ENCODE measurements at places on chromosomes 1 and 21.

DNA sequence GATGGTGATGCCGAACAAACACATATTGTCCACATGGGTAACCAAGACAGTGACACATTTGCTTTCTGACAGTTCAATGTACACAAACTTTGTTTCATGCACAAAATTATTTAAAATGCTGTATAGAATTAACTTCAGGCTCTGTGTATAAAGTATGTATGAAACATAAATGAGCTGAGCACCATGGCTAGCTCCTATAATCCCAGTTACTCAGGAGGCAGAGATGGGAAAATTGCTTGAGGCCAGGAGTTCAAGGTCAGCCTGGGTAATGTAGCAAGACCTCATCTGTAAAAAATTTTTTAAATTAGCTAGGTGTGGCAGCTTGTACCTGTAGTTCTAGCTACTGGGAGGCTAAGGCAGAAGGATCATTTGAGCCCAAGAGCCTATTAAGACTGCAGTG is 19.2 kb upstream of the RC3H1 start:
- no peak for DNase-seq

DNA sequence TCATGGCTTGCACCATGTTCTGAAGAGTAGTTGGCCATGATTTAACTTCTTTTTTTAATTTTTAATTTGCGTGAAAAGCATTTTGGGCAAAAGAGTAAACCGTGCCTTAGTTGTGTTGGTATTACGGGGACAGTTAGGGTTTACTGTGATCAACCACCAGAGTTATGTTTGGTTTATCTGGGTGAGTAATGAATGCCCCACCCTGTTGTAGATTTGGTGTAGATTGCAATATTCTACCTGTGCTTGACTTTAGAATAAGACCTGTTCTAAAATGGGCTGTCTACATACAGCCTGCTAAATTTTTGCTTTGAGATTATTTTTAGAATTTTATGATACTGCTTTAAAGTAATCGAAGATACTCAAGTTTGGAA is 1.4 kb downstream of the USP25 start:
- DNase-seq = no peak

- DNase-seq = no peak
Observed at GRCh38 chr1:19646377-19647319, 2.5 kb downstream of the NBL1 start.

DNA sequence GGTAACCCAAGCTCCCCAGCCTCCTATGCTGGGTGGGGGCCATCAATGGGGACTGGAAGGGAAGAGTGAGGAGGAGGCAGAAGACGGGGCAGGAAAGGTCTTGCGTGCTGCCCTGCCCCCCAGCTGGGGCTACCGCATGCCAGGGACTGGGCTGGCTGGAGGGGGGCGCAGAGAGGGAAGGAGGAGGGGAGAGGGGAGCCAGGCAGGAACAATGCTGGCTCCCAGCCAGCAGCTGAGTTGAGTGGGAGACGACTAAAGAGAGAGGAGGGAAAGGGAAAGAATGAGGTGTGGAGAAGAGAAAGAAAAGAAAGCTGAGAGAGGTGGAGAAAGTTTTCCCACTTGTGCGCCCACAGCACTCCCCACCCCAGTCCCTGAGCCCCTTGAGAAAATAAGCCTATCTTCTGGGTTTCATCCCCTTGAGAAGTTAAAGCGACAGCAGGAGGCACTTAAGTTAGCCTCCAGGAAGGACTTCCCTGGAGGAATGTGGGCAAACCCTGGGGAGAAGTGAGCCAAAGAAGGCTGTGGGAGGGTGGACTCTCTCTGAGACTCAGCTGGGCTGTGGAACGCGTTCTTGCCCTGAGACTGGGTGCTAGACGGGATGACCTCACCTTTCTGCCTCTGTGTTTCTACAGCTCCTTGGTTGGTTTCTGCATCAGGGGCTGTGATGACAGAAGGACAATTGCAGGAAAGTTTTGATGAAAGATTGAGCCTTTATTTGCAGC is 12.9 kb upstream of the NES start:
- no peak for DNase-seq

GRCh38 chr21:46130831-46131587 is 24.4 kb downstream of the FTCD start:
- no peak for DNase-seq

- no peak for DNase-seq
Observed at GRCh38 chr1:100292711-100293110, 26.7 kb downstream of the RTCA start.

DNA sequence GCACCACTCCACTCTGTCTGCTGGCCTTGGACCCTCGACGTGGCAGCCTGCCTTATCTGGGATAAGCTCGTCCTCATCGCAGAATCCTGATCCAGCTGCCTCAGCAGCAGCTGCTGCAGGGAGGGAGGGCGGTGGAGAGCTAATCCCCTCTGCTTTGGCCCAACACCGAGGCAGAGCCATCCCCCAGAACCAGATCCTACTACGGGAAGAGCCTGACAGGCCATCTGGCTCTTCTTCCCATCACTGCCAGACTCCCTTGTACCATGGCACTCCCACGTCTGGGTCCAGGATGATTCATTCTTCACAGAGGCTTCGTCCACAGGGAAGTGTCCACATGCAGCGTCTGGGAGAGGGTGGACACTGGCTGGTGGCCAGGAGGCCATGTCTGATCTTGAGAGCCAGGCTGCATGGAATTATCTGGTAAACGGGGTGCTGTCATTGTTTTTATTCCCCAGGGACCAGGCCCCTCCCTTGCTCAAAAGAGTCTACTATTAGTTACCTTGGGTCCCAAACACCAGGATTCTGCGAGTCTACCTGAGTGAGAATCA is 14.6 kb upstream of the PKP1 start:
- no peak for DNase-seq

DNA sequence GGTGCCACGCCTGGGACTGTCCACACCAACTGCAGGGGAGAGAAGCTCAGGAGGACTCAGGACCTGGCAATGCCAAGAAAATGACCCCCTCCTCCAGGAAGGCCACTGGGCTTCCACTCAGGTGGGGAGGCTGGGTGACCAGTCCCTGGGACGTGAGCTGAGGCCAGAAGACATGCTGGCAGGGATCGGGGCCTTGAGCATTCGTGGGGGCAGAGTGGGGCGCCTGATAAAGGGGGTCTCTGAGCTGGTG is 15.3 kb upstream of the COL6A2 start:
- DNase-seq = no peak

DNA sequence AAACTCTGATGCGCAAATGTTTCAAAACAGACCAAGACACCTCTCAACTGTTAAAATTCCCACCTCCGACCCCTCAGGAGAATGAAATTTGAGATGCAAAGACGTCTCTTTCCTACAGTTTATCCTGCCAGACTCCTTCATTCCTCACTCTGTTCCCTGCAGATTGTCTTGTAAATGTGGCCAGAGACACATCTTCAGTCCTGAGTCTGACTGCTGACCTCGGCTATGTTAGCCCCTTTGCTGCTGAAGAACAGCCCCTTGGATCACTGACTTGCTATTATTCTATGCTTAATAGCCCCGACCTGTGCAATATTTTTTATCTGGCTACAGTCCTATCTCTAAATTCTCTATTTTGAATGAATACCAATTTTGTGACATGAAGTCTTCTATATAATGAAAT is 16.6 kb upstream of the ESRRG start:
- no peak for DNase-seq
